ENCODE measurements at places on chromosomes 5 and 9.

GRCh38 chr9:124284237-124284831 lies 26.6 kb downstream of the NEK6 start:
- no peak for DNase-seq

DNA sequence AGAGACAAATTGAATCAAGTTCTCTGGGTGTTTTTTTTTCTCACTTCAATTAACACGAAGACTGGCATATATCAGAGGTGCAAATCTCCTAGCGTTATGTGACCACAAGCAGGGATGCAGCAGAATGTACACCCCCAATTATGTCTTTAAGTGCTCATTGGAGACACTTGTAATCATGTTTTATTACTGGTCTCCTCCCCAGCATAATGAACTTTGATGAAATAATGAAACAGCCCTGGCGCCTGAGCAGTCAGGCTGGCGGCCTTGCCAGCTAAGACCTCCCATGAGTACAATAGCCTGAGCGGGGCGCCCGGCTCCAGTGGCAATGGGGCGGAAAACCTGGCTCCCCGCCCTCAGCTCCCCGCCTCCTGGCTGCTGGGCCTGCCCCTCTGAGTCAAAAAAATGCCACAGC lies 209.4 kb upstream of the MSX2 start:
- no peak for DNase-seq

- peak; percentile 17 for DNase-seq
These were observed 4.6 kb upstream of the RNU6ATAC start for GRCh38 chr9:134168757-134169550.

- no peak for DNase-seq
These were observed 469.0 kb upstream of the BRINP1 start for GRCh38 chr9:119838210-119838609.

GRCh38 chr9:90904706-90905478 lies 103.3 kb downstream of the SYK start:
- no peak for DNase-seq

- DNase-seq: no peak
These were observed 66.8 kb downstream of the RAB3C start for GRCh38 chr5:58649716-58650115.

GRCh38 chr9:135479469-135480052 lies at the start of gene PPP1R26:
Gene PPP1R26 (plus strand): TSS chr9:135479782. CDS start chr9:135484511, 4,729 bp downstream.
- peak; percentile 20 for DNase-seq

DNA sequence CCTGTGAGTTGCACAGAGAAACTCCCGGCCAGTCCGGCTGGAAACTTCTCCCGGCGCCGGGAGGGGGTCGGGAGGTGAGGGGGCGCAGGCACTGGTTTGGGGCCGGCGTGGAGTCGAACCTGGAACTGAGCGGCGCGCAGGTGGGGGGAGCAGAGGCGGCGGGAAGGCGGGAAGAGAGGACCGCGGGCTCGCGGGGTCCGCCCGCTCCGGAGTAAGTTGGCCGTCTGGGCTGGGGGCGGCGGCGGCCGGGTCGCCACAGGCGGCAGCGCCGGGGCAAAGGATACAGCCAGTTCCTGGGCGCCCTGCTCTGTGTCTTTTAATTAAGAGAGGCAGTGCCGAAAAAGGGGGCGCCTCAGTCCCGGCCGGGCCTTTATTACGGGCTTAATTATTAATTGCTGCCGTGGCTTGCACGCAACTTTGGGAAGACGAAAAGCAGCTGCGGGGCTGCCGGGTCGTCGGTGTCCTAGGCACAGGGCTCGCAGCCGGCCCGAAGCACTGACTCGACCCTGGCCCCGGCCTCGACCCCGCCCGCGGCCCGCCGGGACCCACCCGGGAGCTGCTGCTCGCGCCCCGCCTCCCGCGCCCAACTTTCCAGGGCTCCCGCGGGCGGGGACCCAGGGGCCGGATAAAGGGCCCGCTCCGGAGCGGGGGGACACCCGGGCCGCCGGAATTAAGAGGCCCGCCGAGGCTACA lies 1.1 kb downstream of the NTNG2 start:
- no peak for DNase-seq

DNA sequence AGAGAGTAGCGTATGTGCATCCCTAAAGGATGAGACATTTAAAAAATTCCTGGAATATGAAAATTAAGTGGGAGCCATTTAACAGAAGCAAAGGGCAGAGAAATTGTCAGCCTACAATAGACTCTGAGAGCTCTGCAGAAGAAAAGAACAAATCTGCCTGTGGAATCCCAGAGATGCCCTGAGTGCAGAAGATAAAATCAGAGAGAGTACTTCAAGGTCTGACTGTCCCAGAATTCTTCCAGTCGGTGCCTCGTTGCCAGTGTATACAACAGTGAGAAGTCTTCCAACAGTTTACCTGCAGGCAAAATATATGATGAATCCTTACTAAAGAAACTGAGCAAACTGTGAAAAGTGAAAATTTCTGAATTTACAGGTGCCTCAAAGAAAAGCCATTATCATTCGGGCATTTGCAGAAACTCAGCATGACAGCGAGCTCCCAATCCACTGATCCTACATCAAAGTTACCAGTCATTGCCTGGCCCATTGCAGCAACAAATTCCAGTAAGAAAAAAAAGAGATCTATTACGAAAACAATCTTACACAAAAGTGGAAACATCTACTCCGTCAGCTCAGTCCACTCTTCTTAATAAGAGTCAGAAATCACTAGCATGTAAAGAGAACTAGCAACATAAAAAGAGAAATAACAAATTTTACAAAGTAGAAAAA lies 92.8 kb upstream of the VCAN start:
- no peak for DNase-seq

- DNase-seq: no peak
These were observed 98.6 kb upstream of the HMHB1 start for GRCh38 chr5:143713047-143714003.

- DNase-seq: no peak
These were observed 63.7 kb upstream of the DMRT3 start for GRCh38 chr9:912776-913175.

GRCh38 chr9:23088932-23089364 lies 642.3 kb downstream of the DMRTA1 start:
- peak; percentile 34 for DNase-seq

DNA sequence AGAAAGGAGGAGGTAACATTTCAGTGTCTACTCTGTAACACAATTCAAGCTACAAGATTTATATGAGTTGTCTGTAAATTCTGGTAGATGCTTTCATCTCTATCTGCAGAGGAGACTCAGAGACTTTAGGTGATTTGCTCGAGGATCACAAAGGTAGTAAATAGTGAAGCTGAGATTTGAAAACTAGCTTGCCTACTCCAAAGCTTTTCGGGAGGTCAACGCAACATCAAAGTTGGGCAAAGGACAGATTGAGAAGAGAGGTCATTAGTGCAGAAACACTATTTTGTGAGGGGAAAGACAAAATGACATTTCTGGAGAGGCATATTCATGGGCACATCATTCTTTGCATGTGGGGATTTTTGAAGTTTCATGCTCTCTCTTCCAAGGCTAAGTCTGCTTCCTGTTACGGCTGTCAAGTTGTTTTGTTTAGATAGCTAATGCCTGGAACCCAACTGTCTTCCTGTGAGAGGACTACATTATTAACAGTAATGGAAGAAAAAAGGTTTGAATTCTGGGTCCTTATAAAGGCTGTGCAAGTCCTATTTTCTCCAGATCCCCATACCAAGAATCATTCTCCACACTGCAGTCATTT lies 413.5 kb upstream of the ZNF462 start:
- no peak for DNase-seq

GRCh38 chr9:318646-319045 lies 104.0 kb downstream of the DOCK8 start:
- no peak for DNase-seq
